Hypothalamus (tissue), 51 donors: ENCODE measurements at places on chromosomes 2 and 18.

DNA sequence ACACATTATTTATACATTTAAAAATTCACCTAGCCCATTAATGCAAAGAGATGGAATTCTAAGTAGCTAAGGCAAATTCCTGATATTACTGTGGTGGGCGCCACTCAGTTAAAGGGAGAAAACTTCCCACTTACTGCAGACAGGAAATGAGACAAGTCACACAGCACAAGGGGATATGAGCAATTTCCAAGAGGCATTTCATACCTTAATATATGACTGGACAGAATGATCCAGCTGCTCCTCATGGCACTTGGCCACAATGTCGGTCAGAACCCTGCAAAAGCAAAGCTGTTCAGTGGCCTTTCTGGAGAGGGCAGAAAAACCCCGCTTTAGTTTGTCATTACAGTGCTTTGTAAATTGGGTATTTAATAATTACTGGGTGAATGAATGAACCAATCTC, 121.4 kb upstream of the CCDC195 start:
- no peak for DNase-seq

DNA sequence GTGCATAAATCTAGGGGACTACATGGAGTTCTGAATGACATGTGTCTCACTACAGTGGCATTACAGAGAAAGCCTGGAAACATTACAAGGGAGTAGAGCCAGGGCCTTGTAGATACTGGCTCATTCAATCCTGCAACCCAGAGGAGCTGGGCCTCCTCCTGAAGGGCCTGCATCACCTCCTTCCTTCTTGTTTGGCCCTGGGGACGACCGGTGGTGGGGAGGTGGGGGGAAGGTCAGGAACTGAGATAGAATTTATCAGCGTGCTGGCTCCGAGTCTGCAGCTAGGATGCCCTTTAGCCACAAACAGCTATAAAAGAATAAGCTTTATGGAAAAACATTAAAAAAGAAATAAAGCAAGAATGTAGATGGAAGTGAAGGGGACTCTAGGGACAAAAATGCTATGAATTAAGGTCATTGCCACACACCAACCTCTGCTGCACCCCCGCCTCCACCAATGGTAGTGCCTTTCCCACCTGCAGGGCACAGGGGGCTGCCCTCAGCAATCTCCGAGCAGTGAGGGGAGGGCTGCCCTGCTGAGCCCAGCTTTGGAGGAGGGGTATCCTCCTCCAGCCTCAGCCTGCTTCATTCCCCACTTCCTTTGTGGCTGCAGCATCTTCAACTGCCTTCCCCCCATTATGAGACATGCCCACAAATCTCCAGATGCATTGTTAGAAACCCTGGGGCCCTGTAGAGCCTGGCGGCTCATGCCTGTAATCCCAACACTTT, 149.0 kb downstream of the MSH2 start:
- DNase-seq: no peak

- DNase-seq: no peak
Observed at GRCh38 chr2:172339371-172340010, 87.9 kb upstream of the ITGA6 start.

DNA sequence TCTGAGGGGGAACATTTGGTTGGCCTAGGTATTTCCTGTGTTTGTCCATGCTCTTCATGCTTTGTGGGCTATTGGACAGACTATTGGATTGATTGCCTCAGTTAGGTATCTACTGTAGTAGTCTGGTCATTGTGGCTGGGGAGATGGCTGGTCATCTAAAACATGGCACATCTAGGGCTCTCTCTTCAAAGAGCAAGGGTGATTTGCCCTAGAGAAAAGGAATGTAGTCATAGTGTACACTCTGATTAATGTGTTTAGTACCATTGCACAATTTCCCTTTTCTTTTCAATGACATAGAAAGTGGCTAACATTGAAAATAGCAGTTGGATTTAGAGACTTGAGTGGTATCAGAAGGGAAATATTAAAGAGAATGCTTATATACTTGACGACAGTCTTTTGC, 114.3 kb downstream of the LCLAT1 start:
- DNase-seq: no peak

DNA sequence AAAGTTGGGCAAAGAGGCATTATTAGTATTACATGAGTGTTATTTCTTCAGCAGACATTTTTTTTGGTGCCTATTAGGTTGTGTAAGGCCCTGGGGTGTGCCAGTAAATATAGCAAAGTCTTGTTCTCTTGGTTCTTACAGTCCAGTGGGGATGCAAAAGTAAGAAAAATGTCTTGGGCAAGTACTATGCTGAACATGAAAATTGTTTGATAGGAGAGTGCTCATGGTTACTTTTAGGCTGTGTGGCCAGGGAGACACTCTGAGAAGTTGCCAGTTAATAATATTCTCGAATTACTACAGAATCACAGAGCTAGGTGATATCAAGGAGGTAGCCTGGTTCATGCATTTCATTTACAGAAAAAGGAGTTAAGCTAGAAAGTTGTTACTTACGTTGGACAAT, 1.9 kb downstream of the AGFG1 start:
- no peak for DNase-seq

DNA sequence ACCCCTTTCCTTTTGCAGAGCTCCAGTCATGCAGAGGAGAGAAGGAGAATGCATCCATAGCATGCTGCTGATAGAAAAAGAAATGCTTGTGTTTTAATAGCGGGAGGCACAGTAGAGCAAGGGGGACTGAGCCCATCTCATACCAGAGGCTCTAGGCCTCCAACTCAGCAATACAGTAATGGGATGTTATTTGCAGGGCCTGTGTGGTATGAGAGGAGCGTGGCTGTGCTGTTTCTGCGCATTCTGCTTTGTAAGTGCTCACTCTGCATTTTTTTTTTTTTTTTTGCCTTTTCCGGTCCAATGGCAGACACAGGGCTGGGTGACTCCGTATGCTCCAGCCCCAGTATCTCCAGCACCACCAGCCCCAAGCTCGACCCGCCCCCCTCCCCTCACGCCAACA, 200.0 kb downstream of the GBX2 start:
- no peak for DNase-seq

- no peak for DNase-seq
Observed at GRCh38 chr18:73244401-73244800, 376.6 kb upstream of the NETO1 start.

DNA sequence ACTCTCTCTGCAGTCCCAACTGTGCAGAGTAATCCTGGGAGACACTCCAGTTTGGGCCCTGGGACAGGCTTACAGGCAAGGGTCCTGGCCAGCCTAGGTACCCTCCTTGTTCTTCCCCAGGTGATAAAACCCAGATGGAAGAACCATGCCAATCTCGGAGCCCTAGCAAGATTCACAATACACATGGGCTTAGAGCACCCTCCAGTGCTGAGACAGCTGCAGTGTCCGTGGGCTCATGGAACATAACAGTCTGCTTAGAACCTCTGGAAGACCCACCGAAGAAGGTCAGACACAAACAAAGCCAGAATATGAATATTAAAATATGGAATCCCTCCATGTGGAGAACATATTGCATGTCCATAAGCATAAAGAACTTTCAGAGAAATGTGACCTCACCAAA, 568.1 kb downstream of the KCNJ3 start:
- no peak for DNase-seq

DNA sequence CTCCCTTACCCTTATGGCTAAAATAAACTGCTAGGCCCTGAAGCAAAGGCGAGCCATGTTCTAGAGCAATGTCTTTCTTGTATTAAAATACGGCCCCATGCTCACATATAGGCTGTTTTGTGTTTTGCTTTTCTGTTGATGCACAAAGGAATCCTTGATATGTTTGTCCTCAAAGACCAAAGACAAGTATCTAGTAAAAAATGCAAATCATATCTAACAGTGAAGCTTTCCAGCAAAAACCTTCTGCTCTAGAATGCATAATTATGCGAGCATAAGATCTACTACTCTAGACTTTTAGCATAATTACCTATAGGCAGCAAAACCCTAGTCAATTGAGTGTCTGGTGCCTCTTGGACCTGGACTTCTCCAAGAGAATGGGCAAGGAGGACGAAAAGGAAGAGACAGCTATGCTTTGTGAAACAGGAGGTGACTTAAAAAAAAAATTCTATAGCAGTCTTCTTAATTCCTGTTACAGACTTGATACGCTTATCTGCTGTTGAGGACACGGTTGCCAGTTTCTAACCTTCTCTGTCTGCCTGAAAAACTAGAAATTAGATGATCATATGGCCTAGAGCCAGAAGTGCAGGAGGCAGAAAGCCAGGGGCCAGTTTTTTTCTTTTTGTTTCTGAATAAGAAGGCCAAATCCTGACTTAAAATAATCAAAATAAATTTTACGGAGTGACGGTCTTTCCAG, 1.5 kb upstream of the AMMECR1L start:
- no peak for DNase-seq
